T-helper 2 cell treated with Interferon-gamma antibody and Interleukin-4, amounts not matched to agents 5 μg/mL and 100 μg/mL, for 36 hours (primary cell): ENCODE measurements at places on chromosomes 1 and 21.

GRCh38 chr1:40919475-40920011 is 57.4 kb upstream of the CITED4 start:
- no peak for DNase-seq

DNA sequence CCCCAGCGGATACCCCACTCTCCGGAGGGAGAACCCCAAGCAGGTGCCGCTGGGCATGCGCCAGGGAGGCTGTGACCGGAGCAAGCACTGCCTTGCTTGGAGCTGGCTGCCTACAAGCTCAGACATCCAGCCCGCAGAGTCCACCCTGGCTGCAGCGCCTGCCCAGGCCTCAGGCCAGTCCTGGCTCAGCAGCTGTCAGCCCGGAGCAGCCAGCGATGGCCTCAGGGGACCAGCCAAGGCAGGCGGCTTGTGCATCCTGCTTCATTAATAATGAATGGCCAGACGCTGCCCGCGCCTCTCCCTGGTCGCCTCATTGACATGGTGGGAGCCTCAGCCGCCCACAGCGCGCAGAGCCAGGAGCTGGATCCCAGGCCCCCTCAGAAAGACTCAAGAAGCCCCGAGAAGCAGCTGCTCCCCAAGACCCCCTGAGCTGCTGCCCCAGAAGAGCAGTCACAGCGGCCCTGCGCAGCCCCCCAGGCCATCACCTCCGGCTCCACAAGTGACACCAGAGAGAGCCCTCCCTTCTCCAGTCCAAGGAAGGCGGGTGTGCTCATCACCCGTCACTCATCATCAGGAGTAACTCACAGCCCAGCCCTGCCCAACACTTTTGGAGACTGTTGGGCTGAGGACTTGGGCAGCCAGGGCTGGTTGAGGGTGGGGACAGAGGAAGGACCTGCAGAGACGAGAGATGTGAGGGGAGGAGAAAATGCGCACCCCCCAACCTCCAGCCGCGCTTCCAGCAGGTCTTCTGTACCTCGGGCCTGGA is 19.6 kb downstream of the KCNAB2 start:
- DNase-seq, result no peak

GRCh38 chr1:199020051-199020450 is 381.2 kb downstream of the PTPRC start:
- DNase-seq, result no peak

GRCh38 chr1:23759277-23759676 is 16.0 kb downstream of the ELOA start:
- no peak for DNase-seq

DNA sequence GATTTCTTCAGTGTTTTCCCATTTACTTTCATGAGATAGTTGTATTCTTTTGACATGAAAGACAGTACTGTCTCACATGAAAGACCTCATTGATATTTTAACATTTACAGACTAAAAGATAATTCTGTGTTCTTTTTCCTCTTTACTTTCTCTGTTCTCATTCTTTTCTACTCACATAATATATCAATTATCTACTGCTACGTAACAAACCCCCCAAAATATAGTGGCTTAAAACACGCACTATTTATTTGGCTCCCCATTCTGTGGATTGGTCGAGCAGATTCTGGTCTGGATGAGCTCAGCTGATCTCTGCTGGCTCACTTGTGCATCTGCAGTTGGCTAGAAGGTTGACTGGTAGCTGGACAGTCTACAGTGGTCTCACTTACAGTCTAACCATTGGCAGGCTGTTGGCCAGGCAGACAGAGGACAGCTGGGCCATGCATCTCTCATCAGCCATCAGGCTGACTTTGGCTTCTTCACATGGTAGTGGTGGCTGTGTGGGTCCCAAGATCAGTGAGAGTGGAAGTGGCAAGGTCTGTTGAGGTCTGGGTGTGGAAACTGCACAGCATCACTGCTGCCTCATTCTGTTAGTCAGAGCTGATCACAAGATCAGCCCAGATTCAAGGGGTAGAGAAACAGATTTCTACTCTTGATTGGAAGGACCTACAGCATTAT is 63.2 kb downstream of the MPZL1 start:
- no peak for DNase-seq

GRCh38 chr1:19799230-19800075 is at the start of gene TMCO4:
Gene TMCO4 (minus strand): TSS chr1:19799916. CDS start chr1:19780758, 19,158 bp downstream.
- DNase-seq, result peak; percentile 61

- peak; percentile 10 for DNase-seq
Observed at GRCh38 chr1:152495066-152495675, 15.4 kb upstream of the LCE5A start.

DNA sequence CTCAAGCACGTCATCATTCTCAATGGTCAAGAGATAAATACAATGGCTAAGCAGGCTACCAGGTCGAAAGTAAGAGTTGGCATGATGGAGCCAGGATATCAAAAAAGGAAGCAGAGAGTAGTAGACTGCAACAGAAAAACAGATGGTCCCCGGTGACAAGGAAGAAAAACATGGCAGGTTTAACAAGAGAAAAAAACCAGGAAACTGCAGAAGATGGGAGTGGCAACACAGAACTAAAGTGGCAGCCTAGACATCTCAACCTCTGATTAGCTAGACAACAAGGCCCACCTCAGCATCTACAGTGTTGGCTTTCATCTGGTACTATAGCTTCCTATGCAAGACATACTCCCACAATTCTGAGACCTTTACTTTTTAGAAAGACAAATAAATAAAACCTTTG is 3.1 kb downstream of the UBR4 start:
- DNase-seq, result no peak
